ENCODE measurements at places on chromosomes 7 and 10.

- no peak for DNase-seq
These were observed 499.0 kb upstream of the KLF6 start for GRCh38 chr10:4283846-4284610.

DNA sequence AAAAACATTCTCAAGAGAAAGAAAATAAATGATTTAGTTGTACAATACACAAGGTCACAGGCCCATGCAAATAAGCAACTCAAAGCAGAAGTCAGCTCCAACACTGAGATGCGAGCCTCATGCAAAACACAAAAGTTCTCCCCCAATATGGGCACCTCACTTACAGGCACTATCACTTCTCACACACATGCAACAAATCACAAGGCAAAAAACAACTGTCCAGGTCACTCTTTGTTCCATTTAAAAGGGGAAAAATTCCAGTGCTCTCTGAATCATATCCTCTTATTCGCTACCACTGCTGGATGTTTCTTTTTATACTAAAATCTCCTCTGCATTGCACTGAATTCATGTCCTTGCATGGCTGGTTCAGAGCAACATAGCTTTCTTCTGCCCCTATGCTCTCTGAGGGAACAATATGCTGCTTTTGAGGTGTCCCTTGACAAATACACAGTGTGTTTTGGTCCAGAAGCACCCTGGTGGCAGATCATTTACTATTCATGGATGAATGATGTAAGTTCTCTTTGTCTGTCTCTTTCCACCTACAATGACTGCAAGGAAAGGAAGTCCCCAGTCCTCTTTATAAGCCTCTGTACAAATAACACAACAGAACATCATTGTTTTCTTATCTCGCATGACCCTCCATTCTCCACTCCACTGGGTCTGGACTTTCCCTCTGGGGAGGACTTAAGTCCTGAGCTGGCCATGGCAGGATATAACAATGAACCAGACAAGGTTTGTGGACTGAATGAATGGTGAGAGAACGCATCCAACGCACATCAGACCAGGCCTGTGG lies 85.4 kb upstream of the GSDME start:
- DNase-seq, result no peak

DNA sequence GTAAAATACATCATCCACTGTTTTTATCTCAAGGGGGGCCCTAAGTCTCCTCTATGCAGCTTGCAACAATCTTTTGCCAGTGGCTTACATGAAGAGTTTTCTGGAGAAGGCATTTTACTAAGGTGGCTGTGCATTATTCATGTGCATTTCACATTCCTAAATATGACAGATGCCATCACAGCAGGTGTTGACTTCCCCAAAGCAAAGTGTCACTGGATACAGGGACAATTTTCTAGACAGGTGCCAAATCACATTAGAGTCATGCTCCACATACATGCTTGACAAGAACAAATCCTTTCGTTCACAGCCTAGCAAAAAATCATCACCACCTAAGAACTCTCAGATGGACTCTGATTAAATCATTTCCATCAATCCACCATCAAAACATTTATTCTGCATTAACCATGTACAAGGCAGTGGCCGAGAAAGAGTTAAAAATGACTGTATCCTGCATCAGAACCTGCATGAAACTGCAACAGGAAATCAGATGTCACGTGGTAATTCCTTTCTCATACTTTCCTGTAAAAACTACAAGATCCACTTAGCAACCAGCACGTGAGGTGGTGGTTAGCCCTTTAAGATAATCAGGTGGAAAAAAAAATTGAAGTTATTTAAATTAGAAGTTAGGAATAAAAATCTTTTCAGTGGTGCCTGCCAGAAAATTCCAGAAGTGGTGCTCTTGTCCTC lies 88.2 kb upstream of the AFAP1L2 start:
- DNase-seq, result no peak

DNA sequence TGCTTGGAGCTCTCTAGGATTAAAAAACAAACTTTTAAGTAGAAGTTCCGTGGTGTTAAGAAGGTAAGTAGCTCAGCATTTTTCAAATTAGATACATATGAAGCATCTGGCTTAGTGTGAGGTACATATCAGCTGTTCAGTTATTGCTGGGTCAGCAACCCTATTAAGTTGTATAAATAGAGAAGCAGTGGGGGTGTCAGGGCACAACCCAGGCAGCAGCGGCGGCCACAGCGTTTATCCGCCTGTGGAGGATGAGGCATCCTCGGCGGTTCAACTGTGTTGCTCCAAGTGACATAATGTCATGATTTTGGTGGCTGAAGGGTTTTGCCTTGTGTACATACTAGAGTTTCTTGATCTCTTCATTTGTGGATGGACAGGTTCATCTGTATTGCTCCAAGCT lies 54.6 kb upstream of the KIF5B start:
- DNase-seq, result no peak

GRCh38 chr7:38554586-38554985 lies 76.6 kb downstream of the AMPH start:
- DNase-seq, result no peak

GRCh38 chr7:21123586-21123985 lies 304.3 kb upstream of the SP4 start:
- DNase-seq, result no peak
